ENCODE measurements at places on chromosomes 11 and 22. TPM values are rescaled to one million over a fixed set of nuclear protein-coding genes. Genes with fewer than 3 reads are reported as not detected.

- DNase-seq: peak; percentile 3
Measured at GRCh38 chr11:78465169-78465942, 47.7 kb upstream of the GAB2 start.

DNA sequence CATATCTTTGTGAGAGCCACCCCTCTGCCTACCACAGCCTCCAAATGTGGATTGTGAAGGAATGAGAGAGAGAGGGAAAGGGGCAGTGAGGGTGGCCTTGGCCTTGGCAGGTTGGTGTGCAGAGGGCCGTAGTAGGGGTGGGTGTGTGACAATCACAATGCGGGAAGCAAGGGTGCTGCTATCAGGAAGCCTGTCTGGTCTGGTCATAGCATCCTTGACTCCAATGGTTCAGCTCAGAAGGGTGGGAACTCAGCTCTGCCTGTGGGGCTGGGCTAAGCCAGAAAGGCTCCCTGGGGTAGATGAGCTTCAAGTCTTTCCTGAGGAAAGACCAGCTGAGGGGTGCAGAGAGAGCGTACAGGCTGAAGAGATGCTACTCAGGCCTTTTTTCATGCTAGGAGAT is 72.7 kb downstream of the RRM1 start:
- DNase-seq: no peak

- DNase-seq: no peak
Measured at GRCh38 chr11:61532134-61533038, 23.8 kb downstream of the LRRC10B start.

DNA sequence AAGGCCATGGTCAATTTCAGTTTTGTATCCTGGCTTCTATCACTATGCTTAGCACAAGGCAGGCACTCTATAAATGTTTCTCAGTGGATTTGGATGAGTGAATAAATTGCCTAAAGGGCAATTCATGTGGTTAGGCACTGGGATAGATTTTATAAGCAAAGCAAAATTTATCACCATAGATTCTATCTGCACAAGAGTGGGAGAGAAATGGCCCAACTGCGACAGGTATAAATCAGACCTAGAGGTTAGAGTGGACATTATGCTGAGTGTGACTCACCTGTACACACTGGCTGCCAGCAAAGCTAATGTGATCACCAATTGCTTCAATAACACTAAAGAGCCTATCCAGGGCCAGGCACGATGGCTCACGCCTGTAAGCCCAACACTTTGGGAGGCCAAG is 514.0 kb downstream of the BUD13 start:
- no peak for DNase-seq

The MRGPRX3 gene
- not detected for total RNA-seq

DNA sequence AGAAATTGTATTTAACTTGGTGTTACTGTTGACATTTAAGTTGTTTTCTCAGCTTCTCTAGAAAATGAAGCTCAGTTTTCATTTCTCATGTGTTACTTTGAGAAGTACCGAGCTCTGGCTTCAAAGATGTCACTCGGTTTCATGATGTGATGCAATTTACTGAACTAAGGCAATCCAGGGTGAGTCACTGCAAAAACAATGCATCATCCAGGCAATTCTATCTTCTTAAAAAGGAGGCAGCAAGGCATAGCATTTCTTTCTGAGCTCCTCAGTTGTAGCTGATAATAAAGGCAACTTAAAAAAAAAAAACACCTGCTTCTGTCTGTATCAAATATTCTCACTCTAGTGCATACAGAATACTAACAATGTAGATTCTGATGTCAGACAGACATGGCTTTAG is 91.1 kb upstream of the KCNA4 start:
- DNase-seq: no peak
